ENCODE measurements at places on chromosomes 16 and 17.

GRCh38 chr17:43528988-43529814 is 16.9 kb downstream of the ETV4 start:
- DNase-seq: peak; percentile 25

DNA sequence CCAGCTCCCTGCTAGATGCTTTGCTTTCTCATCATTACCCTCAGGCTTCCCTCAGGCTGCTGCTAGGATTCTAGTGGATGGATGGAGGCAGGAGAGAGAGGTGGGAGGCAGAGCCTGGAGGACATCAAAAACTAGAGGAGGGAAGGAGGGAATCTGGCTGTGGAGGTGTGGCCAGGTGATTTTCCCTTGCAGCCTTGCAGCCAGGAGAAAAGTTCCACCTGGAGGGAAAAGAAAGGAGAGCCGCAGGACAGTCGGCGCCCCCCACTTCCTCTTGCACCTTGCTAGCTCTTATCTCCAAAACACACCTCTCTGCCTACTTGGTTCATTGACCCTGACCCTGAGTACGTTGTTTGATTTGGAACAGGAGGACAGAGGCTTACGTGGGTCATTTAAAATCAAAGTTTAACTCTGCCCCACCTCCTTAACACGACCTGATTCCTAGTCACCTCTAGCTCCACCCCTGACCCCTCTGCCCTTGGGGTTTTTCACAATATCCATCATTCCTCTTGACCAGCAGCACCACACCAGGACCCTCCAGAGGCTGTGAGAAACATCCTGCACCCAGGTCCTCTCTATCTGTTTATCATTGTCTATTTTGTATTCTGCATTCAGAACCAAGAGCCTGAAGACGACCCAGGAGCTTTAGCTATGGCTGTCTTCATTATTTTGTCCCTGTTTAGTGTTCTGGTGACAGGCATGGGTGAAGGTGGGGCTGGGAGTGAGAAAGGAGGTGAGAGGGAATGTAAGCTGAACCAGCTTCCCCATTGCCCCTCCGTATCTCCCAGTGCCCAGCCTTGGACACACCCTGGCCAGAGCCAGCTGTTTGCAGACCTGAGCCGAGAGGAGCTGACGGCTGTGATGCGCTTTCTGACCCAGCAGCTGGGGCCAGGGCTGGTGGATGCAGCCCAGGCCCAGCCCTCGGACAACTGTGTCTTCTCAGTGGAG is 15.9 kb downstream of the AOC3 start:
- DNase-seq: no peak

DNA sequence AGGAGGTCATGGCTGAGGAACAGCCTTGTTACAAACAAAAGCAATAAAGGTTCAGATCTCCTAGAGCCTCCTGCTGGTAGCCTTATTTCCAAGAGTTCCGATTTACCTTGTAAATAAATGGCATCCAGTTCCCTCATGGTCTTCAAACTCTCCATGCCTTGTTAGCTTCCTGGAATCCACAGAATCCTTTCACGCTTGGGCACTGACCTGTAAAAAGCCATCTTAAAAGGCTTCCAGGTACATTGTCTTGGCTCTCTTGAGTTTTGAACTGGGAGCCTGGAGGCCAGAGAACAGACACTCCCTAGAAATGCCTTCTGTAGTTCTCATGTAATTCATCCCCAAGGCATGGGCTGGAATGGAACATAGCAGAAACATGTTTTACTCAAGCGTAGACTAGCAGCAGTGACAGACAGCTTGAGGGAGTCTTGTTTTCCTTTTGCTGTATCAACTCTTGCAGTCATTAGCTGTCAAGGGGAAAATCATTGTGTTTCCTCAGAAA is 207.9 kb downstream of the SNX29 start:
- DNase-seq: no peak

- DNase-seq: no peak
Measured at GRCh38 chr17:36188891-36189306, 7.7 kb downstream of the CCL3L1 start.

- no peak for DNase-seq
Measured at GRCh38 chr17:57455063-57455914, 199.0 kb downstream of the MSI2 start.

DNA sequence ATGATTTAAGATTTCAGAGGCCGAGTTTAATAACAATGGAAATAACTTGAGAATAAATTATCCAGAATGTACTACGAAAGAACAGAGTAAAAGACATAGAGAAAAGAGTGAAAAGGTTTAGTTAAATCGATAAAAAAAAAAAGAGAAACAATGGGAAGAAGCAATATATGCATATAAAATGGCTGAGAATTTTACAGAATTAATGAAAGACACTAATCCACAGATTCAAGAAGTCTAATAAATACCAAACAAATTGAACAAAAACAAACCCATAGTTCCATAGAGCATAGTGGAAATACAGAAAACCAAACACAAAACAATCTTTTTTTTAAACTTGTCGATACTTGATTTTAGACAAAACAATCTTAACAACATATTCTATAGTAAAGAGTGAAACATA is 1.7 kb downstream of the PSME3IP1 start:
- no peak for DNase-seq

- no peak for DNase-seq
Measured at GRCh38 chr16:30184891-30185682, 1.7 kb downstream of the CORO1A start.

DNA sequence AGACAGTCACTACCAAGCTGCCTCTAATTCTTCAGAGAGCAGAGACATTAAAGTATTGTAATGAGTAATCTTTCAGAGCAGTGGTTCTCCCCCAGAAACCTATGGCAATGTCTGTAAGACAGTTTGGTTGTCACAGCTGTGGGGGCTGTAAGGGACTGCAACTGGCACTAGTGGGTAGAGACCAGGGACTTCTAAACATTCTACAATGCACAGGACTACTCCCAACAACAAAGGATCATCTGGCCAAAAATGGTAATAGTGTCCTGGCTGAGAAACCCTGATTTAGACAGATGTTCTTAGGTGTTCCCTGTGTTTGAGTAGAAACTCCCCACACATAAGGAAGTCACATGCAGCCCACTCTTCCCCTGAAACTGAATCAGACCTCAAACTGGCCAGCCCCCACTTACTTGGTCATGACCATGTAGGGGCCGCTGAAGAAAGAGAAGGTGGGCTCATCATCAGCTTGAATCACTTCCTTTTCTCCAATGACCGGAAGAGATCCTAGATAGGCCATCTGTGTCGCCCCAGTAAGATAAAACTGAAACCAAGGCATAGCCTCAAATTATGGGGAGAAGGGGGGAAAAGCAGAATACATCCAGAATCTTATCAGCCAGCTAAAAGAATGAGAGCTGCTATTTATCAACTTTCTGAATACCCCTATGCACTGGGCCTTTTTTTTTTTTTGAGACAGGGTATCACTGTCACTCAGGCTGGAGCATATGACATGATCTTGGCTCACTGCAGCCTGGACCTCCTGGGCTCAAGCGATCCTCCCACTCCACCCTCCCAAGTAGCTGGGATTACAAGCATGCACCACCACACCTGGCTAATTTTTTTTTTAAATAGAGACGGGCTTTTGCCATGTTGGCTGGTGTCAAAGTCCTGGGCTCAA is 75.8 kb downstream of the TEX14 start:
- no peak for DNase-seq

DNA sequence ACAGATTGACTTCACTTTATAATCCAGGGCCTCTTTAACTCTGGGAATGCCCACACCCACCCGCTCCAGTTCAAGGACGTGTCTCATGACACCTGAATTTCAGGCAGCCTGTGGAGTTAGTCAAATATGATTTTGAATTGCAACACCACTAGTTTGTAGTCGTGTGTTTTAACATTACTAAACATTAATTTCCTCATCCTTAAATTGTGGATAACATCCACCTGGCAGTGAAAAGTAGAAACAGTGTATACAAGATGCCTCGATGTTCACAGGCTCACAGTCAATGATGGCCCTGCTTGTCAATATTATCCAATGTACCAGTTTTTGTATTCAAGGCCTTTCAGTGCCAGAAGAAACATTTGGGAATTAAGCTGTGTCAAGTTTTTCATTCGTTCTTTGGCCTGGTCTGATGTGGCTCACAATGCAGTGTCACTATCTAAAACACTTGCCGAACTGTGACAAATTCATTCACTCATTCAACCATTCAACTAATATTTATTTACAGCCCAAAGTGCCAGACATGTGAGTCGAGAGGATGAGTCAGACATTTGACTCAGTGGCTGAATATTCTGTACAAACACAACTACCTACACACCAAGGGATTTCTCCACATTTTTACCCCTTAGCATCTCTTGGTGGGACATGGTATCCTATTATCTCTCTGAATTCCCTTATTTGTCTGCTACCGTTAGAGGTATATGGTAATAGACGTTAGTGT is 1.4 kb downstream of the MEIOB start:
- no peak for DNase-seq

GRCh38 chr16:5215901-5216300 is 118.3 kb upstream of the EEF2KMT start:
- no peak for DNase-seq

DNA sequence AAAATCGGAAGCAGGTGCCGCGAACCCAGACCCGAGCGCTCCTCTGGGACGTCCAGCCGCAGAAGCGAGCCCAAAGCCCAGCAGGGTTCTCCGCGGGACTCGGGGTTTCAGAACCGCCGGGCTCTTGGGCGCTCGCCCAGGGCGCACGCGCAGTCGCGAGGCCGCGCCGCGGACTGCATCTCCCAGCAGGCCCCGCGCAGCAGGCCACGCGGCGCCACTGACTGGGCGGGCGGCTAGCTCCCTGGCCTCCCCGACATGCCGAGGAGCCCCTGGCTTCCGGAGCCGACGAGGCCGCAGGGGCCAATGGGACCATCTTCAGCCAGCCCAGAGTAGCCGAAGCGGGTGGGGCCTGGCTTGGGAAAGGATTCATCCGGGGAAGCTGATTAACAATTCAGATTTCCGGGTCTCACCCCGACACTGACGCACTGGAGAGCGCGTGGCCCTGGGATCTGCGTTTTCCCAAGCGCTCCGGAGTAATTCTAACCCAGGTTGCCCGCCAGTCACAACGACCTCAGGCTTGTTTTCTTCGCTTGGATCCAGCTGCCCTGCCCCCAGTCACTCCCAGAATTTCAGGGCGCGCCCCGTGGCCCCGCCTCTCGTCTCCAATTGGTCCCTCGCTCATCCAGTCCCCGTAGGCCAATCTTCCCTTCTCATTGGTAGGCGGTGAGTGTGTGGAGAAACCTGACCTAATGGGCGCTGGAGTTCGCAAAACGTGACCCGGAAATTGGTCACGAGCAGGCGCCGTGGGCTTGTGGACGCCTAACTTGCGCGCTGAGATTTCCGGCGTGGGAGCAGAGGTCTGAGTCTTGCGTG is at the start of gene ZNF263:
Gene ZNF263, plus strand, starts transcription at position 762 of the 813 bp plus-strand sequence. CDS start 328 bp downstream, outside the sequence.
- DNase-seq: peak; percentile 98

- no peak for DNase-seq
Measured at GRCh38 chr16:2767891-2768290, 9.2 kb downstream of the ELOB start.

DNA sequence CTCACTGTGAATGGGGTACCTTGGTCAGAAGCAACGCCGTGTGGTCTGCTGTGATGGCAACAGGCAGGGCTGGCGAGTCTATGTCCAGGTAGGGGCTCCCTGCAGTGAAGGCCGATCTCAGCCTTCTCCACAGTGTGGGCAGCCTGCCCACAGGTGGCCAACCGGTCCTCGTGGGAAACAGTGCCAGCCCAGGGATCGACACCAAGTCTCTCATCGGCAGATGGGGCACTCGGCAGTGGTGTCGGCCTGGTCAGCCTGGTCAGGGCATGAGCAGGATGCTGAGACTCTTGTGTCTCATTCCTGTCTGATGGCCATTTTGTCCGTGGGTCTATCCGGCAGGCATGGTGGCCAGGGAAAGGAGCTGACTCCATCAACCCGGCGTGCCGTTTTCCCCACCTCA is 92.2 kb downstream of the TNFRSF13B start:
- DNase-seq: no peak

DNA sequence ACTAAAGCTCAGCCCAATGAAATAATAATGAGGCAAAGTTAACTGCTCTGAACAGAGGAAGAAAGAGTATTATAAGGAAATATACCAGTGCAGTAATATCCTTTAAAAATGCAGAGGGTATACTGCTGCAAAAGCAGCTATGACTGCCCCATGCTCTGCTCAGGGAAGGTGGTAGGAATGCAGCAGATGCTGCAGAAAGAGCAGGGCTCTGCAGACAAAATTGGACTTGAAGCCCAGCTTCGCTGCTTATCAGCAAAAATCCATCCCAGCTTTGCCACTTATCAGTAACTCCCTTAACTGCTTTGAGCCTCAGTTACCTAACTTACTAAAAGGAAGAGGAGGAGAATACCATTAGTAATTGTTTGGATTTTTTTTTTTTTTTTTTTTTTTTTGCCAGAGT is 533.8 kb upstream of the CDH5 start:
- no peak for DNase-seq

DNA sequence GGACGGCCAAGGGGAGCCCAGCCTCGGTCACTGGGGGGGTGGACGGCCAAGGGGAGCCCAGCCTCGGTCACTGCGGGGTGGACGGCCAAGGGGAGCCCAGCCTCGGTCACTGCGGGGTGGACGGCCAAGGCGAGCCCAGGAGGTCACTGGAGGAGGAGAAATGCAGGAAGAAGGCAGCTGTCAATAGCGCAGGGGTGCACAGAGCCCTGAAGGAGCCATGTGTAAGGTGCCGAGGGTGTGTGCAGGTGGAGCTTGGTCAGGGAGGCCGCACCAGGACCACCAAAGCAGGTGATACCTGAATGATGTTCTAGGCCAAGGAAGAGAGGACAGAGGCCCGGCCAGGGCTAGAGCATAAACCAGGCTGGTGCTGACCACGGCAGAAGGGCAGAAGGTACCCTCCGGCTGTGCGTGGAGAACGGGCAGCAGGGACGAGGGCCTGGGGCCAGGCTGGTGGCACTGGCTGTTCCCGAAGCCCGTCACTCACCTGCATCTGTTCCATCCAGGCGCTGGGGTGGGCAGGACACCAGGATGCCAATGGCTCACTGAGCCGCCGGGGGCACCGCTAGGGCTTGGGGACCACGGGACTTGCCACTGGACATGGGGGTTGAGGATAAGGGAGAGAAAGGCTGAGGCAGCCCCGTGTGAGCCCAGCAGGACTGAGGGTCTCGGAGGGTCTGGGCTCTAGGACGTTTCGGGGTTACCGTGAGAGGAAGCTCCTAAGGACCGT is 5.9 kb upstream of the CCDC57 start:
- DNase-seq: no peak

GRCh38 chr17:46028981-46029565 is 30.0 kb downstream of the STH start:
- DNase-seq: no peak

DNA sequence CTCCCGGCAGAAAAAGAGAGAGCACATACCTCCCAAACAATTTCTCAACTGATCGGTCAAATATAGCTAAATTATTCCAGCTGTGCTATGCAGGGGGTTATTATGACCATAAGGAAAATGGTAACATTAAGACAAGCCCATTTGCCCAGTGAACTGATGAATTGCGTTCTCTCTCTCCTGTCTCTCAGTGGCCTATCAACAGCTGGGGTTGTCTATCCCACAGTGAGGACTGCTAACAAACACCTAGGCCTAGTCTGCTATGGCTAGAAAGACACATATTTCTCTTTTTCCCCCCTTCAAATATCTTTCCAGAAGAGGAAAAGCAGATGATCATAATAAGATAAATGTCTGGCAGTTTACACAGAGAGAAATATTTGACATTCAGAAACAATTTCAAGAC is 263.8 kb upstream of the ELAC2 start:
- no peak for DNase-seq

- no peak for DNase-seq
Measured at GRCh38 chr16:3618769-3619141, 7.3 kb upstream of the SLX4 start.

GRCh38 chr16:70474320-70475053 is 20.1 kb downstream of the FCSK start:
- no peak for DNase-seq

GRCh38 chr17:45960311-45960710 is 38.7 kb upstream of the STH start:
- DNase-seq: no peak
